ENCODE measurements at places on chromosomes 3 and 15. TPM values are rescaled to one million over a fixed set of nuclear protein-coding genes. Genes with fewer than 3 reads are reported as not detected.
A peak's percentile ranks its signal among the peaks of the same experiment; 100 is the strongest.

DNA sequence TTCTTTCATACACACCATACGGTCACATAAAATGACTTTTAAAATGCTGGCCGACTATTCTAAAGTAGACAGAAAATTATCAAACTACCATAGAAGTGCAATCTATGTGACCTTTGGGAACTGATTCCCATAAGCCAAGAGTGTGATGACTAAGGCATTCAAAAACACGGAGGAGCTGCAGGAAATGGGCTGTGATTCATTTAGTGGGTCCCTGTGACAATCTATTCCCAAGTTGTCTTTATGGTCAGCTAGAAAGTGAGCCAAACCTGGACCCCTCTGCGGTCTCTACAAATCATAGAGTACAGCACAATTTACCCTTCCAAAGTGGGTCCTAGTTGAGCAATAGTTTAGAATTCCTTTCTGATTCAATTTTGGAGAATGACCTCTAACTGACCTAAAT, 251.5 kb upstream of the CBLB start:
- peak overlapping the region; percentile 32 for H3K27ac ChIP-seq
- peak overlapping the region; percentile 56 for H3K4me3 ChIP-seq
- DNase-seq: no peak

DNA sequence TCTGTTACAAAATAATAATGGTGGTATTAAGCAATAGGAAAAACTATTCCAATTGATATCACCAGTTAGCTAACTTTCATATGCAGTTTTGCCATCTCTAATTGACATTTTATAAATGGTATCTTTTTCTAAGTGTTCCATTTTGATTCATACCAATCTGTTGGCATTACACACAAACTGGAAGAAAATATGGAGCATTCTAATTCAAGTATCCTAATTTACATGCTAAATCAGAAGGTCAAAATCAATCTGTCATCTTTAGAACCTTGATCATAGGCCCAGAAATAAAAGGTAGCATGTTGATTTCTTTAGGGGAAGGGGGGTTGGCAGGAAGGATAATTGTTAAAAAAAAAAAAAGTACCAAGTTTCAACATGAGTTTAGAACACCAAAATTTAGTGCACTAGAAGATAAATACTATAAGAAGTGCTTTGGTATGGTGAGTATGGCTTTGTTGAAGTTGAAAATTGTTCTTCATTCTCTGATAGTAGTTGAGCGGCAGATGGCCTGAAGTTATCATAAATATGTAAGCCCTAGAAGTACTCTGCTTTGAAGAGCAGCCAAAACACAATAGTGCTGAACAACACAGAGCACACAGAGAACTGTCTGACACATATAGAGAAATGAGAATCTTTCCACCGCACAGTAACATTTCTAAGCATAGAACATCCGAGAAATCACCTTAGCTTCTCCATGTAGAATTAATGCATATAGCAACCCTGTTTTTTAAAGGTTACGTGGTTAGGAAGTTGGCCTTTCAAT, 130.1 kb downstream of the TAFA4 start:
- H3K27me3 ChIP-seq: no peaks in the 10 kb centered on the region
- H3K4me3 ChIP-seq: no peak overlapping the region
- DNase-seq: no peak

GRCh38 chr15:85388566-85389305, 8.3 kb downstream of the AKAP13 start:
- DNase-seq: no peak
- H3K4me3 ChIP-seq: no peak overlapping the region
- no peaks in the 10 kb centered on the region for H3K27me3 ChIP-seq
- peak overlapping the region; percentile 49 for H3K27ac ChIP-seq
- no peaks in the 10 kb centered on the region for H3K36me3 ChIP-seq

- H3K4me1 ChIP-seq: peaks cover 7% of the 10 kb centered on the region
- H3K27me3 ChIP-seq: no peaks in the 10 kb centered on the region
- peaks cover 24% of the 10 kb centered on the region for H3K36me3 ChIP-seq
- H3K27ac ChIP-seq: peak overlapping the region; percentile 66
- no peak for DNase-seq
Observed at GRCh38 chr3:150626148-150626930, 23.2 kb downstream of the SELENOT start.

GRCh38 chr3:181920409-181920808, 208.7 kb downstream of the SOX2 start:
- no peaks in the 10 kb centered on the region for H3K27me3 ChIP-seq
- H3K4me3 ChIP-seq: no peak overlapping the region
- H3K36me3 ChIP-seq: no peaks in the 10 kb centered on the region

GRCh38 chr3:27573780-27574437, 89.7 kb upstream of the SLC4A7 start:
- H3K36me3 ChIP-seq: no peaks in the 10 kb centered on the region
- no peak for DNase-seq
- H3K27ac ChIP-seq: no peak overlapping the region

- H3K27me3 ChIP-seq: no peaks in the 10 kb centered on the region
- H3K4me1 ChIP-seq: peaks cover 12% of the 10 kb centered on the region
- no peak for DNase-seq
- peak overlapping the region; percentile 24 for H3K27ac ChIP-seq
- no peaks in the 10 kb centered on the region for H3K36me3 ChIP-seq
- peak overlapping the region; percentile 29 for H3K4me3 ChIP-seq
Observed at GRCh38 chr3:172666181-172666872, 44.5 kb downstream of the NCEH1 start.

FGD5 gene
- not detected for total RNA-seq

- DNase-seq: no peak
- no peaks in the 10 kb centered on the region for H3K36me3 ChIP-seq
- no peak overlapping the region for H3K4me3 ChIP-seq
- peaks cover 78% of the 10 kb centered on the region for H3K4me1 ChIP-seq
Observed at GRCh38 chr15:60118146-60118545, 114.0 kb downstream of the FOXB1 start.

CAMKV gene
- 0.50 TPM for total RNA-seq

PRTG gene
- not detected for total RNA-seq

All from activated T-cell treated with anti-CD3 and anti-CD28 coated beads, Interleukin-2, amount 50 U/mL, for 72 hours (primary cell).